Left ventricle myocardium inferior (tissue), 1 donor: ENCODE measurements at places on chromosomes 3 and 15.

DNA sequence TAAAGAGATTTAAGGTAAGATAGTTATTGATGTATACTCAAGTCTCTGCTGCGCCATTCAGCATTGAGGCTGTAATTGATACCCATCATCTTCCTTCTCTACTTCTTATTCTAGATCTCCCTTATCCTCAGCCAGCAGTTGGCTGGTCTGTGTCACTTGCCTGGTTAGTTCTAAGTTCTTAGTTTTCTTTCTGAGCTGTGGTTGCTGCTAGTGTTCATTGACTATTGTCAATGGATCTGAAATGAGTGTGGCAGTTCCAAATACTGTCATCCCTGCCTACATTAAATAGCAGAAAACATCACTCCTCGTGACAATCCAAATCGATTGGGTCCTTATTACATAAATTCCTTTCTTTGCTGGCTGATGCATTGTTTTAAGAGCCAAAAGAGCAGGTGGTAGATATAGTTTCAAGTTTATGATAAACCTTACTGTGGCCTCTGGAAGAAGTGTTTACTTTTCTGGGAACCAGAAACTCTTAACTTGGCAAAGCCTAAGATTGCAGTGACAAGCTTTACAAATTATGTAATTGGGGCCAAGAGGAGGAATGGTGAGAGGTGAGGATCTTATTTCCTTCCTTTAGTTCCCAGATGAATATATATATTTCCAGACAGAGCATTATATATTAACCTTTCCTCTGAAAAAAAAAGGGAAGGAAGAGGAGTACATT, 168.0 kb downstream of the GMNC start:
- no peak for DNase-seq

DNA sequence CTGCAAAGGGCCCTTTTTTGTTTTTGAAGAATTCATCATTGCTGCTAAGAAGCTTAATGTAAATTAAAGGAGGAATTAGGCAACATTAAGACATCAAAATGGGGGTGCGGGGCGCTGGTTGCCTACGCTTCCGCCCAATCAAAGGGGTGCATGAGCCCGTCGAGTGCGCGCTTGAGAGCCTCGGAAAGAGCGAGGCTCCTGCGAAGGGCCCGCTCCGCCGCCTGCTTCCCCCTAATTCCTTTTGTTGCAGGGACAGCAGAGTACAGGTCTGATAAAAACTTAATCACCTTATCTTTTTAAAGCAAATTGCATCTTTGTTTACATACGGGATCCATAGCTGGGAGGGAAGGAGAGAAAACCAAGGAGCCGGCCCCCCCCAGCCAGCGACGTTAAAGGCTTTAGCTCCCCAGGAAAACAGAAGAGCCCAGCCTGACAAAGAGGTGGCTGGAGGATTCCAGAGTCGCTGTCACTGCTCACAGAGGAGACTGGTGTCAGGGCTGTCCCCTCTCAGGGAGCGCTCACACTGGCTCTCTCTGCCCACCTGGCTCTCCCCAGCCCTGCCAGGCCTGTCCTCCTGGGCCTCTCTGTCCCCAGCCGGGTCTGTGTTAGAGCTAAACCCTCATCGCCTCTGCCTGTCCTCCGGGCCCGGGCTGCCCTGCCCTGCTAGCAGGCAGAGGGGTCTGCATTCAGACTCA, 67.3 kb downstream of the DNAJB8 start:
- no peak for DNase-seq

DNA sequence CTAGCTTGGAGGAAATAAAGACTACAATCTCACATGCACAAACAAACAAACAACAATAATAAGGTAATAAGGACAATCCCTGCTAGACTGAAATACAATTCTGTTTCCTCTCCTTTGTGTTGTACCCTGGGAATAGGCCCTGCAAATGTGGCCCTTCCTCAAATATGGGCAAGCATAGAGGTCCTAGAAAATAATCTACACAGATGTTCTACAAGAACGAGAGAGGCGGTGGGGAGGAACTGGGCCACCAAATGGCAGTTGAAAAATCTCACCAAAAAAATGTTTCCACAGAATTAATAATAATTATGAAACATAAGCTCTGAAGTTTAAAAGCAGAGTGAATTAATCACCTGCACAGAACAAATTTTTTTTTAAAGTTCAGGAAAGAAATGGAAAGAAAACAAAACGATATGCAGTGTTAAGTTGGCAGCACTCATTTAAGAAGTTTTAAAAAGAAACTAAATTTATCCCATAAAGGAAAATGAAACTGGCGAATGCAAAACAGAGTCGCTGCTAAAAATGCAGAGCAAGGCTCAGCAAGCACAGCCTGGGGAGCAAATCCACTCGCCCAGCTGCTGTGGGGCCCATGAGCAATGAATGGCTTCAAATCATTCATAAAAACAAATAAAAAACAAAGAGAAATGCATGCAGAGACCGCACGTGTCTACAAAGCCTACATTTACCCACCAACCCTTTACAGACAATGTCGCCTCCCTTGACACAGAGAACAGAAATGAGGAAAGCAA, 475.4 kb downstream of the OCA2 start:
- DNase-seq, result no peak

- DNase-seq, result no peak
These were observed 145.3 kb upstream of the DNAJC19 start for GRCh38 chr3:181134873-181135272.

DNA sequence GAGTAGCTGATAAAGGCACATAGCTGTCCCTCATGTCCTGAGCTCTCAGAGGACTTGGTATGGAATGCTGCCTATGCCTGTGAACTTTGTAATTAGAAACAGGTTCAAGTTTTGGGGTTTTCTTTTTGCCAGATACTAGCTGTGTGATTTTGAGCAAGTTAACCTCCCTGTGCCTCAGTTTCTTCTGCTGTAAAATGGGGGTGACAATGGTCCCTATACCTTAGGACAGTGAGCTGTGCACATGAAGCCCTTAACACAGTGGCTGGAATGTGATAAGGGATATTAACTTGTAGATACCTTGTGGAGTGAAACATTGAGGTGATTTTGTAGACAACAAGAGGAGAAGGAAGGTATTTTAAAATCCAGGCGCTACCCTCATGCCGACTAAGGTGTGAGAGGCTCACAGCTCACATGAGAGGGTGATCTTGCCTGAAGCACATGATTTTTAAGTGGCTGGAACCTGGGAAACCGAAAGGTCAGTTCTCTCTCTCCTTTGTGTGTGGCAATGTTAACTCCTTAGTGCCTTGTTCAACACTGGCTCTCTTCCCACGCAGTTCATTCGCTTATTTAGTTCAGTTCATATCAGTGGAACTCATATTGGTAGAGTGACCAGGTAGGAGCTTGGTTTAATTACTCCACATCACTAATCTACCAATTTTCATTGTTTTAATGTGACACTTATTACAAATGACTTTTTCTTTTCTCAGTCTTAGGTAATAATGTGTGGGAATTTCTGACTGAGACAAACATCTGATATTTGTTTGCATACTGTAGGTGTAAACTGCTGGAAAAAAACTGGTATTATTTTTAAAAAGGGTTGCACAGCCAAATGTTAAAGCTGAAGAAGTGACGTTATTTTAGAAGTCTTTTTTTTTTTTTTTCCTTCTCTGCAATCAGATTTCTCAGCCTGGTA, 236.2 kb downstream of the ITPR1 start:
- DNase-seq, result no peak

DNA sequence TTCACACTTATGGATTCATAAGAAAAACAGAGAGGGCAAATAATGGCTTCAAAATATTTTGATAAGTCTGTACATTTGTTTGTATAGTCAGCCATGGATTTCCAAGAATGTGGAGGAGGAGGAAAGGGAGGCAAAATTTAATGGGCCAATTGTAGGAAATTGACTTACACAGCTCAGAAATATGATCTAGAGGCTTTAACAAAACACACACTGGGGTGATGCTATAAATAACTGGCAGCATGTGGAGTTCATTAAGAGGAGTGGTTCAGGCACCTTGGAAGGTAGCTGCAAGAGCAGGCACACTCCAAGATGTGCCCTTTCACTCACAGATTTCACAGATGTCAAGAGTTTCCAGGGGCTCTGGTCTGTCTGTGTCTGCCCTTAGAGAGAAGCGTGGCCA, 193.4 kb upstream of the RASGRP1 start:
- no peak for DNase-seq

DNA sequence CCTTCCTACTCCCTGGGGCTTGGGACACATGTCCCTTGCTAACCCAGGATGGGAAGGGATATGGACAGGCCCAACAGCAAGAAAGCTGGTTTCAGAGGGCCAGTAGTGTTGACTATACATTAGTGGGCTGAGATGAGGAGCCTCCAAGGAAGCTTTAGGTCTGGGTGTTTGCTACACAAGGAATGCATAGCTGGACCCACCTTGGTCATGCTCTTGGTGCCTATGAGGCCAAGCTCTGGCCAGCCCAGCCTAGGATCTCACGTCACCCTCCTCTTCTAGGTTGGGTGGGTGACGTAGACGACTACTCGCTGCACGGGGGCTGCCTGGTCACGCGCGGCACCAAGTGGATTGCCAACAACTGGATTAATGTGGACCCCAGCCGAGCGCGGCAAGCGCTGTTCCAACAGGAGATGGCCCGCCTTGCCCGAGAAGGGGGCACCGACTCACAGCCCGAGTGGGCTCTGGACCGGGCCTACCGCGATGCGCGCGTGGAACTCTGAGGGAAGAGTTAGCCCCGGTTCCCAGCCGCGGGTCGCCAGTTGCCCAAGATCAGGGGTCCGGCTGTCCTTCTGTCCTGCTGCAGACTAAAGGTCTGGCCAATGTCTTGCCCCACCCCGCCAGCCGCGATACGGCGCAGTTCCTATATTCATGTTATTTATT, 653 bp upstream of the WDR6 start:
- DNase-seq, result peak; percentile 50

GRCh38 chr3:182795389-182795782, 2.1 kb downstream of the ATP11B start:
- DNase-seq, result no peak

- peak; percentile 58 for DNase-seq
These were observed at the start of the genes CHDH and IL17RB for GRCh38 chr3:53846134-53846850. Gene CHDH, minus strand, starts transcription at chr3:53846419. Its CDS starts 22,411 bp downstream, at chr3:53824008. Gene IL17RB, plus strand, starts transcription at chr3:53846568. Its CDS starts 21 bp downstream, at chr3:53846589.

GRCh38 chr3:40309925-40310695, 603 bp downstream of the EIF1B start:
- DNase-seq, result peak; percentile 55

DNA sequence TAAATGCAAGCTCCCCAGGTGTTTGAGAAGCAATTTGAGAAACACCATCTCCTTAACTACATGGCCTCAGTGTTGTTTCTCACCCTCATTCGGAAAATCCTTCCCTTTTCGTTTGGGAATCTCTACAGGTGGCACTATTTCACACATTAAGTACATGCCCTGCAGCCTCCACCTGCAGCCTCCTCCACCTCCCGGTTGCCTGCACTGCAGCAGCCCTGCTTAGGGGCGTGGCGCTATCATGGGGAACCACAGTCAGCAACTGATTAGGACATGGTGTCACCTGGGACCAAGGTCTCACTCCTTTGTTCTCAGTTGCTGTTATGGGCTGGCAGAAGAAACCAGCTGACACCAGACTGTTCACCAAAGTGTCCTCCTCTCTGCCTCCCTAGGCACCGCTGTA, 11.7 kb upstream of the ZNF774 start:
- no peak for DNase-seq

GRCh38 chr15:57943754-57944420, 121.6 kb downstream of the ALDH1A2 start:
- no peak for DNase-seq

DNA sequence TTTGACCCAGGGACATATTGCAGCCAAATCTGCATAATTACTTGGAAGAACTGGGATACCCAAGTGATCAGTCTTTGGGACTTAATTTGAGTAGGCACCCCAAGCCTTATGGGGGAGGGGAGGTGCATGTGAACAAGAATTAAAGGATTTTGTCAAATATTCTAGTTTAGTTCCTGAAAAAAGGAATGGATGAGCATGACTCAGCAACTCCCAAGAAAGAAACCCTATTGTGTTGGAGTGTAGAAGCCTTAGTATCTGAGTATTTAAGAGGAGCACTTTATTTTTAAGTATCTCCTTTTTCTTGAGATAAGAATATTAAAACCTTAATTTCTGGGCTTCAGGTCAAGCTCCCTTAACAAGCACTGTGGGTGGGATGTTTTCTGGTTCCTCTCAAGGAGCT, 222.4 kb downstream of the CD47 start:
- DNase-seq, result no peak

GRCh38 chr3:129892486-129892856, 1.0 kb downstream of the TMCC1 start:
- no peak for DNase-seq
